ENCODE measurements at places on chromosomes 7 and 10. TPM values are rescaled to one million over a fixed set of nuclear protein-coding genes. Genes with fewer than 3 reads are reported as not detected.

- no peak overlapping the region for H3K27ac ChIP-seq
- no peak overlapping the region for H3K4me3 ChIP-seq
- H3K36me3 ChIP-seq, result no peaks in the 10 kb centered on the region
- DNase-seq, result no peak
- peaks cover 3% of the 10 kb centered on the region for H3K4me1 ChIP-seq
Observed at GRCh38 chr10:80718024-80718423, 180.3 kb downstream of the SH2D4B start.

The HKDC1 gene
- 8.2 TPM for total RNA-seq

GRCh38 chr10:119028900-119029612 lies 458 bp upstream of the NANOS1 start:
- H3K36me3 ChIP-seq, result peaks cover 2% of the 10 kb centered on the region
- peak overlapping the region; percentile 88 for H3K4me3 ChIP-seq
- peak; percentile 59 for DNase-seq
- H3K27ac ChIP-seq, result no peak overlapping the region
- H3K27me3 ChIP-seq, result no peaks in the 10 kb centered on the region
- peaks cover 21% of the 10 kb centered on the region for H3K4me1 ChIP-seq

The CHRM2 gene
- not detected for total RNA-seq

- no peaks in the 10 kb centered on the region for H3K36me3 ChIP-seq
- DNase-seq, result no peak
- H3K27me3 ChIP-seq, result no peaks in the 10 kb centered on the region
- no peak overlapping the region for H3K4me3 ChIP-seq
- no peak overlapping the region for H3K27ac ChIP-seq
- peaks cover 31% of the 10 kb centered on the region for H3K4me1 ChIP-seq
Observed at GRCh38 chr10:122386514-122386913, 12.0 kb downstream of the PLEKHA1 start.

- peak overlapping the region; percentile 95 for H3K27ac ChIP-seq
- peak overlapping the region; percentile 92 for H3K4me3 ChIP-seq
- peaks cover 48% of the 10 kb centered on the region for H3K4me1 ChIP-seq
- DNase-seq, result no peak
Observed at GRCh38 chr7:37408291-37409228, 40.1 kb downstream of the ELMO1 start.

GRCh38 chr7:130273081-130273932 lies 6.6 kb downstream of the CPA2 start:
- peak overlapping the region; percentile 53 for H3K4me3 ChIP-seq
- H3K4me1 ChIP-seq, result peaks cover 8% of the 10 kb centered on the region
- no peak for DNase-seq
- H3K36me3 ChIP-seq, result no peaks in the 10 kb centered on the region

The SSMEM1 gene
- total RNA-seq, result not detected

DNA sequence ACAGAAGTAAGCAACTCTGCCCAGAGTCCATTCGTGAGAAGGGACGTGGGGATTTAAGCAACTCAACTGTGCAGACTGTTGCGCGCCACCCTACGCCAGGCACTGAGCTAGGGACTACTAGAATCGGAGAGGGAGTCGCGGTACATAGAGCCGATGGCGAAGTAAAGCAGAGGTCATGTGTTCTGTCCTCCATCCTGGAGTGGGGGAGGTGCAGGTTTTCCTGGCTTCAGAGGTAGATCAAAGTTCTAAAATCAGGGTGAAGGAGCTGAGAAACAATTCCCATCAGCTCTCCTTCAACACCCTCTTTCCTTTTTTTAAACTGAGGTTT lies 23.2 kb downstream of the SLC35G1 start:
- no peak overlapping the region for H3K4me3 ChIP-seq
- H3K27me3 ChIP-seq, result no peaks in the 10 kb centered on the region
- peak overlapping the region; percentile 62 for H3K27ac ChIP-seq
- peaks cover 6% of the 10 kb centered on the region for H3K36me3 ChIP-seq
- no peak for DNase-seq

GRCh38 chr7:54823776-54824175 lies 64.8 kb upstream of the SEC61G start:
- H3K4me3 ChIP-seq, result no peak overlapping the region
- H3K27me3 ChIP-seq, result peaks cover 41% of the 10 kb centered on the region
- DNase-seq, result no peak
- no peaks in the 10 kb centered on the region for H3K36me3 ChIP-seq

- DNase-seq, result no peak
- peaks cover 6% of the 10 kb centered on the region for H3K4me1 ChIP-seq
- no peak overlapping the region for H3K4me3 ChIP-seq
- H3K27me3 ChIP-seq, result peaks cover 23% of the 10 kb centered on the region
- no peak overlapping the region for H3K27ac ChIP-seq
- peaks cover 2% of the 10 kb centered on the region for H3K36me3 ChIP-seq
Observed at GRCh38 chr7:41889472-41889871, 186.6 kb upstream of the INHBA start.

DNA sequence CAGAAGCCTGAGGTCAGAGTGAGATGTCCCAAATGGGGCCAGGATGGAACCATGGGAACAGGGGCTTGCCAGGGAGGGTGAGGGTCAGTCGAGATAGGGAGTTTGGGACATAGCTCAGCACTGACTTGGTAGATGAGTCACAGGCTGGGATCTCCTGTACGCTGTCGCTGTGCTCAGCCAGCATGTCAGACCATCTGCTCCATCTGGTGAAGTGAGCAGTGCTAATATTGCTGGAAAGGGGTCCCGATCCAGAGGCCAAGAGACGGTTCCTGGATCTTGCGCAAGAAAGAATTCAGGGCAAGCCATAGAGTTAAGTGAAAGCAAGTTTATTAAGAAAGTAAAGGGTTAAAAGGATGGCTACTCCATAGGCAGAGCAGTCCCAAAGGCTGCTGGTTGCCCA lies 505.6 kb downstream of the GALNT17 start:
- H3K4me3 ChIP-seq, result no peak overlapping the region
- DNase-seq, result no peak
- H3K27ac ChIP-seq, result no peak overlapping the region
- no peaks in the 10 kb centered on the region for H3K36me3 ChIP-seq
- H3K27me3 ChIP-seq, result no peaks in the 10 kb centered on the region

The IPMK gene
- 3.5 TPM for total RNA-seq

DNA sequence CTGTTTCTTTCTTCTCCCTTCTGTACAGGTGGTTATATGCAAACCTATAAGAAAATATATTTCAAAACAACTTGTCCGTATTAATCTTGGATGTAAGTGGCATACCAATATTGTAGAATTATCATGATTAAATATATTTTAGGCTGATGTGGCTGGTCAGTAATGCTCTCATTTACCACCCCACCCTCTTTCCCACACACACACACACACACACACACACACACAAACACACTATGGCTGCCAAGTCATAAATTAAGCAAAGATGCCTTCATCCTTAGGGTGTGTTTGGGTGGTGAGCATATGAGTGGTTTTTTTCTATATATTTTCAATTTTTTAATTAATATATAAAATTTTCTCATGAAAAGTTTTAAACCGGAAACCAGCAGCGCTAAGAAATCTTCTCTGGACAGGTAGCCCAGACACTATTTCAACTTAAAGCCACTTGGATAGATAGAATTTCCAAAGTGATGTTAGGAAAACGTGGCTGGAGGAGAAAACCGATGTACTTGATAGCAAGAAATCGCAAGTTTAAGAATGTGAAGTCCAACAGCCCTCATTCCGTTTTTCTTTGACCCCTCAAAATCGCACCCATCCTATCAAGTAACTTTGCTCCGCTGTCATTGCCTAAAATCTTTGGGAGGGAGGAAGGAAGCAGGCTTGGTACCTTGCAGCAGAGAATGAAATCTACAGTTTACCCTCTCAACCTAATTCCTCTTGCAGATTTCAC lies 171.7 kb downstream of the FAM107B start:
- H3K36me3 ChIP-seq, result peaks cover 18% of the 10 kb centered on the region
- no peak for DNase-seq
- peaks cover 64% of the 10 kb centered on the region for H3K4me1 ChIP-seq

The TLL2 gene
- total RNA-seq, result not detected

- H3K4me3 ChIP-seq, result no peak overlapping the region
- no peak for DNase-seq
- H3K4me1 ChIP-seq, result no peaks in the 10 kb centered on the region
Observed at GRCh38 chr7:71482284-71482683, 350.3 kb downstream of the GALNT17 start.

- no peak for DNase-seq
- H3K4me1 ChIP-seq, result peaks cover 18% of the 10 kb centered on the region
Observed at GRCh38 chr10:31341552-31341951, 22.5 kb downstream of the ZEB1 start.

The KMT2E gene
- total RNA-seq, result 301 TPM

The MARVELD1 gene
- total RNA-seq, result 1.2 TPM

- H3K36me3 ChIP-seq, result peaks cover 20% of the 10 kb centered on the region
- DNase-seq, result no peak
- no peaks in the 10 kb centered on the region for H3K4me1 ChIP-seq
- H3K27me3 ChIP-seq, result no peaks in the 10 kb centered on the region
- no peak overlapping the region for H3K4me3 ChIP-seq
Observed at GRCh38 chr7:129412501-129412900, 21.7 kb upstream of the STRIP2 start.

DNA sequence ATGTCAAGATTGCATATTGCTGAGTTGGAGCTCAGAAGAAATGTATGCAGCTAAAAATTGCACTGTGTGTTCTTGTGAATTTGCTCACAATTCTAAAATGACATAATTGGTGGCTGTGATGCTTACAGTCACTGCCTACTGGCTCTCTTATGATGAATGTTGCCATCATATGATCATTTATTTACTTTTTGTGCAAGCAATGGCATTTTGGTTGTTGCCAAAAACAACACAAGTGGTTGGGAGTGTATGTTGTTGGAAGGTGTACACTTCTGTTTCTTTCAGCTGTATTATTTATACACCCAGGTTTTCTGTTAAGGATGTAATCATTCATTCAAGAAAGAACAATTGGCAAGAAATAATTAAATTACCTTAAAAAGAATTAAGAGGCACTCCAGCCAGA lies 28.9 kb downstream of the PON1 start:
- peaks cover 28% of the 10 kb centered on the region for H3K27me3 ChIP-seq
- H3K27ac ChIP-seq, result no peak overlapping the region
- no peak overlapping the region for H3K4me3 ChIP-seq
- H3K36me3 ChIP-seq, result no peaks in the 10 kb centered on the region
- no peak for DNase-seq
- H3K4me1 ChIP-seq, result no peaks in the 10 kb centered on the region

- H3K36me3 ChIP-seq, result peaks cover 2% of the 10 kb centered on the region
- peaks cover 8% of the 10 kb centered on the region for H3K4me1 ChIP-seq
- peaks cover 34% of the 10 kb centered on the region for H3K27me3 ChIP-seq
- H3K27ac ChIP-seq, result no peak overlapping the region
- DNase-seq, result no peak
Observed at GRCh38 chr7:87140271-87140748, 11.9 kb upstream of the DMTF1 start.

The TIAL1 gene
- total RNA-seq, result 172 TPM

GRCh38 chr10:96638696-96639095 lies 51.9 kb upstream of the TM9SF3 start:
- H3K27ac ChIP-seq, result no peak overlapping the region
- H3K27me3 ChIP-seq, result no peaks in the 10 kb centered on the region
- peaks cover 2% of the 10 kb centered on the region for H3K4me1 ChIP-seq
- H3K36me3 ChIP-seq, result no peaks in the 10 kb centered on the region

DNA sequence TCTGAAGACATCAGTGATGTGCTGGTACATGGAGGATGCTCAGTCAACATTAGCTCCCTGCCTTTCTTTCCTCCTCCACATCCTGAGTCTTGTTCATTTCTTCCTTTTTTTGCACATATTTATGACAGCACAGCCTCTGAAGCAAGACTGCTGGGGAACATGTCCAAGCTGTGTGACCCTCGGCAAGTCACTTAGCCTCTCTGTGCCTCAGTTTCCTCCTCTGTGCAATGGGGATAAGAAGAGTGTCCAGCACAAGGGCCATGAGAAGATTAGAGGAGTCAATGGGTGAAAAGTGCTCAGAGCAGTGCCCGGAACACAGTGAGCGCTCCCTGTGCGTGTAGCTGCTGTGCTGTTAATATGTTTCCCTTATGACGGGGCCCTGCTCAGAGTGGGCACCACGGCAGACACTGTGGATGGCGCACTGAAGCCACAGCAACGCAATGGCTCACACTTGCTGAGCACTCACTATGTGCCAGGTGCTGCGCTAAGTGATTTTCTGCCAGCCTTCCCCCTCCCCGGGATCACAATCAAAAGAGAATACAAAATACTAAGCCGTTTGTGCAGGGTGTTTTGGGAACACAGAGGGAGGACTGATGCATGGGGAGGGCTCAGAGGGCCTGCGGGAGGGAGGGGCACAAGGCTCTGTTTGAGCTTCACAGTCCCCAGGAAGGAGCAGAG lies 28.7 kb downstream of the ZCCHC24 start:
- H3K27ac ChIP-seq, result no peak overlapping the region
- H3K4me3 ChIP-seq, result no peak overlapping the region
- H3K36me3 ChIP-seq, result no peaks in the 10 kb centered on the region

The GFRA1 gene
- not detected for total RNA-seq
